ENCODE measurements at places on chromosomes 4 and X.

DNA sequence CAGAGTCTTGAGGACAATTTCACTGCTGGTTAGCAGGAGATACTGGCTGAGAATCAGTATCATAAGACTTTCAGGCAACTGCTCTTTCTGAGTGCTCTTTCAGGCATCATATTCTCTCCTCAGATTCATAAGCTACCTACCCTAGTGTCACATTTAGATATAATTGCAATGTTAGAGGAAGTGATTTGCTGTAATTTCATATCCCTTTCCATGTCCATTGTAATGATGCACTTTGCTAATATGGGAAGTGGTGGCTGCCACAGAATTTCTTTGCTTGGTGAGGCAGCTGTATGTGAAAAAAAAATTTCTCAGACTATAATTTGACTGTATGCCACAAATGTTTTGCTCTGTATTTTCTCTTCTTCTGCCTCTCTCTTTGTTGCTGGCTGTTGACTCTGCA, 63.3 kb downstream of the DOCK11 start:
- DNase-seq: no peak

- DNase-seq: no peak
Measured at GRCh38 chr4:152843481-152844090, 63.8 kb downstream of the ARFIP1 start.

GRCh38 chrX:39440799-39441284, 639.6 kb downstream of the MID1IP1 start:
- DNase-seq: no peak

GRCh38 chrX:16963216-16963615, 16.8 kb downstream of the REPS2 start:
- no peak for DNase-seq

DNA sequence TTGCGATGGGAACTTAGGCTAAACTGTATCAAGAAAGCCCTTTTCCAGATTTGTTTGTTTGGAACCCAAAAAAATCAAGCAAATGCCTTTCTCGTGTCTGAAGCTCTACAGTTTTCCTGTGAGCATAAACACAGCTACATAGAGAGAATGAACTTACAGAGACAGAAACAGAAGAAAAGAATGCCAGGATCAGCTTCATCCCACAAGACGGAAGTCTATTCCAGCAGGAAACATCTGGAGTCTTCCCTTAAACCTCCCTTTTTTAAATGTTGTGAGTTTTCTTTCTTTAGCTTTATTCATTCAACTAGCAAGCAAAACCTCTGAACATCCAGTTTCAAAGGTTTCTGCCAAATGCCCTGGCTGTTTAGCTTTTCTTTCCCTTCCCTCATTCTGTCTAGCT, 32.6 kb upstream of the ZFP42 start:
- no peak for DNase-seq

DNA sequence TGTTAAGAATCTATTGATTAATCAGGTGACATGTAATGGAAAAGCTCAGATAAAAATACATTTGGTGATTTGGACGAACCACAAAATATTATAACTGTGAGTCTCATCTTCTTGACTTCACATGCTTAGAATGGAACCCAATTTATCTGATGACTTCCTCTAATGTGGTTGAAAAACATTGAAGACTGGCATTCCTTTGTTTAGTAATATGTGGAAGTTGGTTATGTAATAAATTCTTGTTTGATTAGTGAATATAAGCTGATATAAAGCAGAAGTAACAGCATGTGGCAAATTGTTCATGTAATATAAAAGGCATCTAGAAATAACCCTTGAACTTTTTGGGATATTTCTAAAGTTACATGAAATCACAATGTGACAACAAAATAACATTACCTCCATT, 9.7 kb downstream of the GIMD1 start:
- DNase-seq: no peak

- DNase-seq: peak; percentile 55
Measured at GRCh38 chr4:158728236-158728635, 5.0 kb upstream of the PPID start.

GRCh38 chr4:52840531-52841370, 21.4 kb upstream of the RASL11B start:
- DNase-seq: no peak

- peak; percentile 41 for DNase-seq
Measured at GRCh38 chr4:1246901-1247863, 1.7 kb downstream of the CTBP1 start.

GRCh38 chr4:32841217-32841616, 2121.0 kb downstream of the PCDH7 start:
- DNase-seq: no peak

DNA sequence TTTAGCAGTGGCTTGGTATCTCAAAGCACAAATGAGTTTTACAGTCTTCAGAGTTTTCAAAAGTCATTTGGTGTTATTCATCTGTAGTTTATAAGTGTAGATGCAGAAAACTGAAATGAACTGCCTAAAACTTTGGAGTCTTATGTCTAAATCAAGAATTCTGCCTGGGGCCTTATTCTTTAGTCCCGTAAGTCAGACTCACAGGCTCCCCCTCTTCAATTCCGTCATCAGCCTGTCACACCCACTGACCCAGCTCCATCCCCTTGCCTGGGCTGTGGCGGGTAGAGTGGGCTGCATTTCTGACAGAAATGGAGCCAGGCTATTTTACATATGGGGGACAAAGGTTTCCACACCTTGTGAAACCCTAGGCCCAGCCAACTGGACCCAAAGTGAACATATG, 44.3 kb downstream of the TSPAN5 start:
- no peak for DNase-seq

GRCh38 chrX:107701493-107702121, 73.3 kb downstream of the PRPS1 start:
- DNase-seq: no peak

GRCh38 chr4:3318561-3319021, 25.8 kb downstream of the RGS12 start:
- DNase-seq: no peak

DNA sequence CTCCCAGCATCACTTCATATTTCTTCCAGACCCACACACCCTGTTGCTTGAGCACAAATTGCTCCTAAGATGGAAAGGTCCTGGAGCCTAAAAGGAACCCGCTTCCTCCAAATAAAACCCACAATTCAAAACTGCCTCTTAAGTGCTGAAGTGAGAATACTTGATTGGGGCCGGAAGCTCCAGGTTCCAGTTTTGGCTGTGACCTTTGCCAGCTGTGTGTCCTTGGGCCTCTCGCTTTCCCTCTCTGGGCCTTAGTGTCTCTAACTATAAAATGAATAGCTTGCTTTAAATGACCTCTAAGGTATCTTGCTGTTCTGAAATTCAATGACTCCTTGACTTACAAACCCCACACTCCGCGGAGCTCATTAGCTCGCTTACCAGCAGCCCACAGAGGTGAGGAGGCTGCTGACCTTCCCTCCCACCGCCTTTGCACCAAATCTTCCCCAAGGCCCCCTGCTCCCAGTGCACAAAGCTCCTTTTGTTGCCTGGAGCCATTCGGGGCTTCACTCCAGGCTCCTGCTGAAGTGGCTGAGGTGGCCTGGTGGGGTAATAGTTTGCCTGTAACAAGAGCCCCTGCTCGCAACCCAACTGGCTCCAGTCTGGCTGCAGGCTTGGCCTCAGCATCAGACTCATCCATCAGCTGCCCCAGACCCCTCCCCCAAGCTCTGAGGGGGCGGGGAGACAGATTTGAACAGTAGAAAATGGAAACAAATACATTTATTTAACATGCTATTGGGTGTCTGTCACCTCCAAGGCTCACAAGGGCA, 21.8 kb downstream of the STARD8 start:
- DNase-seq: no peak

GRCh38 chr4:53484911-53485657, 106.2 kb downstream of the LNX1 start:
- no peak for DNase-seq

DNA sequence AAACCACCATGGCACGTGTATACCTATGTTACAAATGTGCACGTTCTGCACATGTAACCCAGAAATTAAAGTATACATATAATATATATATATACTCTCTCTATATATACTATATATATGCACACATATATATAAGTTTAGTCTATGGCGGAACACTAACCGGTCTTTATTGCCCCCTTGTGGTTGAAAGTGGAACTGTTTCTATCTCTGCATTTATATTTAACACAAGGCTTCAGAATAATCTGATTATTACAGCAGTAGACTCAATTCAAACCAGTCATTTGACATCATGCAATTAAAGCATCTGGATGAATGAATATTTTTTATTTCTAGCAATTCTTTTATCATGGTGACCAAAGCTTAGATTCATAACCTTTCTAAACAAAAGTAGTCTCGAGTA, 14.6 kb downstream of the RAB9B start:
- DNase-seq: peak; percentile 74

DNA sequence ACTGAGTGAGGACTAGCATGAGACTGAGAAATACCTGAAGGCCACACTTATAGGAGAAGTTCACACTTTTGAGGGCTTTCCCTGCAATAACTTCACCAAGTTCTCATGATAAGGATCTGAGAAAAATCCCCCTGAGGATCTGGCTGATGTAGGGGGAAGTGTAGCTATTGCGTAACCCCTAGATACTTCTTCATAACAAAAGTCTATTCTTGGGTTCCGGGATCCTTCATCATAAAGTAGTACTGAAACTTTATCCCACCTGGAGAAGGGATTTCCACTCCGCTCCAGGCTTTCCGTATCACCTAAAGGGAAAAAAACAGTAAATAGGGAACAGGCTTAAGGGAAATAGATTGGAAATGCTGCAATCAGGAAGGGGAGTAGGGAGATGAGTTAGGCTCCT, 13.3 kb downstream of the USP27X start:
- DNase-seq: no peak

GRCh38 chr4:561426-561825, 14.7 kb downstream of the TMEM271 start:
- DNase-seq: no peak

- peak; percentile 51 for DNase-seq
Measured at GRCh38 chrX:121579016-121579760, 531.8 kb downstream of the GLUD2 start.

DNA sequence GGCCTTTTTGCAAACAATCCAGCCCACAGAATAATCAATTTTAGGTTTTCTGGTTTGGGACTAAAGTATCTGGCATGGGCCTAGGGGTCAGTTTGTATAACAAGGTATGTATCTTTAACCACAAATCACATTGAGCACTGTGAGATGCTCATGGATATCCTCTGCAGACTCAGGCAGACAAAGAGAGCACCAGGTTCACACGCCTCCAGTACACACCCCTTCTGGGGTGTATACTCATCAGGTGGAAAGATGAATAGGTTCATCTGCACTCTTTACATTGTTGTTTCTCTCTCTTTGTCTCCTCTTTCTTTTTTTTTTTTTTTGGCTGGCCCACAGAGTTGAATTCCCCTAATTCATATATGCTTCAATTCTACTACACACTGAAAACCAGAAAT, 21.1 kb downstream of the TEC start:
- DNase-seq: no peak

DNA sequence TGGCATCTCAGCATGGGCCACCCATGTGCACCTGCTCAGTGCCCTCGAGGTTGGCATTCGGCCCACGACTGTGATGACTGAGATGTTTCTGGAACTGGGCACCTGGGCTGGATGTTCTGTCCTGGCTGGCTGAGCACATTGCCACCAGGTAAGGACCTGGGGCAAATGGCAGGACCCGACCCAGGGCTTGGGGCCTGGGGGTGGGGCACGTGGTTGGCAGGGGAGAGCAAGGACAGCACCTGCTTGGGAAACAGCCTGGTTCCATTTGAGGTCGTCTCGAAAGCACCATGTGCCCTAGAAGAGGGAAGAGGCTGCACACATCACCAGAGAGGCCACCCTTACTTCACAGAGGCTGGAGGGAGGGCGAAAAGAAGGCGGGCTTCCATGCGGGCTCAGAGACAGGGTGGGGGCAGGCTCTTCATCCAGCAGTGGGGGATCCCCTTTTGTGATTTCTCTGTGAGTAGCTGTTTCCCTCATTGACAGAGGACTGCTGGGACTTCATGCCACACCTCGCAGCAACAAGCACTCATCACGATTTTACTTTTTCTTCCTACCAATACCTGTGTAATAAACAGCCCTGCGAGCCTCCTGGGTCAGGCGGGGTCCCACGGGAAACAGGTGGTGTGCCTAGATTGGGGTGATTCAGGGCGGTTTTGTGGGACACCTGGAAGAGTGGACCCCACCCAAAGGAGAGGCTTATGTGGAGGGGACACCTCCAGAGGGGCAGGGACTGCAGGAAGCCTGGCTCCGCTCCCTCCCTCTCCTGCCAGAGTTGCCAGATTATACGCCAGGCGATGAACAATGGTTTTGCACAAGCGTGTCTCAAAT, 12.0 kb downstream of the TMEM187 start:
- peak; percentile 65 for DNase-seq

- DNase-seq: peak; percentile 19
Measured at GRCh38 chr4:161252520-161253141, 911.2 kb downstream of the FSTL5 start.

DNA sequence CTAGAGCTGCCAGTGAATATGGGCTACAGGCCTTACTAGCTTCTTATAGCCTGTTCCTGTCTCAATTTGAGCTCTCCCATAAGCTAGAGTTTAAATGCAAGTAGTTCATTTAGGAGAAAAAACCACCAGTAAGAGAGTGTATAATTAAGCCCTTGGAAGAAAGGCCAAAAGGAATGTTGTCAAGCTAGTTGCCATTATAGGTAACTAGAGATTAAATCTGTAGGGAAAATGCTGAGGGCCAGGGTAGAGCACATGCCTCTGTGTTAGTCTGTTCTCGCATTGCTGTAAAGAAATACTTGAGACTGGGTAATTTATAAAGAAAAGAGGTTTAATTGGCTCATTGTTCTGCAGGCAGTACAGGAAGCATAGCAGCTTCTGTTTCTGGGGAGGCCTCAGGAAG, 410.2 kb downstream of the MID1IP1 start:
- DNase-seq: no peak

DNA sequence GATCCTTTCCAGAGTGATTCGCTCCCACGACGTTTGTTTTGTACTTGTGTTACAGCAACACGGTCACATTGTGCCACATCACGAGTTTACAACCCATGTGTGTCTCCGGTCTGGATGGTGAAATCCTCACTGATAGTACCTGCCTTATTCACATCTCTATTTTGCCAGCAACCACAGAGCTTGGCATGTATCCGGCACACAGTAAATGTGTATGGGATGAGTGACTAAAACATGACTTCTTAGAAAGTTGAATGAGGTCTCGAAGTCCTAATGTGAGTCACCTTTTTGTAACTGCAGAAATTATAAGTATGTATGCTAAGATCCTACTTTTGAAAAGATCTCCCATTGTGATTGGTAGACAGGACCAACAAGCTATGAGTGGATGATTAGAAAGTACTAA, 7.5 kb downstream of the STOX2 start:
- no peak for DNase-seq

GRCh38 chr4:39998659-39999345, 21.1 kb upstream of the PDS5A start:
- DNase-seq: no peak

- peak; percentile 6 for DNase-seq
Measured at GRCh38 chr4:158578476-158578875, 56.8 kb downstream of the RXFP1 start.

GRCh38 chrX:17299206-17299605, 75.8 kb upstream of the NHS start:
- no peak for DNase-seq
